ENCODE measurements at places on chromosomes 3 and 15.

DNA sequence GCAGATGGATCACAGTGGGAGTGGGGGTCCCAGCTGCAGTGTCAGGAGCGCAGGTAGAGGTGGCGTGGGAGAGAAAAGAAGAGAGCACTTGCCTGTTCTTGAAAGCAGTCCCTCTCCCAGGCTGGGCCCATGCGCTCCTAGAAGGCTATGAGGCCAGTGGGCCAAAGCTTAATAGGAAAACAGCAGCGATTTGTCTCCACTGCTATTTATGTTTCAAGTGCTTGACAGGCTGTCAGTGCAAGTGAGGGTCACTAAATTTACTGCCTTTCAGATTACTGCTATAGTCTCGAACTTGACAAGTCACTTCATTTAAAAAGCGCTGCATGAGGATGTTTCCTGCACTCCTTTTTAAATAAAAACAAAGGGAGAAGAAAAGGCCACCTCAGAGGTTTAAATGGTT is 239.5 kb downstream of the GAP43 start:
- no peak for DNase-seq
- no peaks in the 10 kb centered on the region for H3K4me1 ChIP-seq
- H3K36me3 ChIP-seq, result no peaks in the 10 kb centered on the region
- H3K27me3 ChIP-seq, result no peaks in the 10 kb centered on the region
- H3K27ac ChIP-seq, result no peak overlapping the region

DNA sequence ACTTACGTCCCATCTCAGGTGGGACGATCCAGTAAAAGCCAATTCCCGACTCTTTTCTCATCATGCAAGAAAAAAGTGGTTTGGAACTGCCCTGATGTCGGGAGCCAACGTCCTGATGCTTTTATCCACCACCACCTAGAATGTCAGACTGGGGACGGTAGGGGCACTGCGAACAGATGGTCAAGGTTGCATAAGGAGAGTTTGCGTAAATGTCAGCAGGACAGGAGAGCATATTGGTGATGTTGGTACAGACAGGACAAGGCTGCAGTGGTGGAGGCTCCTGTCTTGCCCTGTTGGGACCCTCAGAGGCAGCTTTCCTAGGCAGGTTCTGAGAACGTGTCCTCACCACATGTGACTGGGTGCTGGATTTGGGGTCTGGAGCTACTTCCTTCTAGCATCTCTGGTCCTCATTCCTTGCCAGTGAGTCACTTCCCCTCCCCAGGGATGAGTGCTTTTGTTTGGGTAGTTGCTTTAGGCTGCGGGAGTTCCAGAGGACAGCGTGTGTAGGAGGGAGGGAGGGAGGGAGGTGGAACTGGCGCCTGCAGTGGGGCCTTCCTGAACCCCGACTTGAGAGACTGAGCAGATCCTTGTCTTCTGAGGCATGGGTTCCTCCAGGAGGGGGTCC is 21.0 kb downstream of the THSD4 start:
- H3K4me1 ChIP-seq, result no peaks in the 10 kb centered on the region
- H3K36me3 ChIP-seq, result no peaks in the 10 kb centered on the region
- no peak overlapping the region for H3K4me3 ChIP-seq
- DNase-seq, result no peak

DNA sequence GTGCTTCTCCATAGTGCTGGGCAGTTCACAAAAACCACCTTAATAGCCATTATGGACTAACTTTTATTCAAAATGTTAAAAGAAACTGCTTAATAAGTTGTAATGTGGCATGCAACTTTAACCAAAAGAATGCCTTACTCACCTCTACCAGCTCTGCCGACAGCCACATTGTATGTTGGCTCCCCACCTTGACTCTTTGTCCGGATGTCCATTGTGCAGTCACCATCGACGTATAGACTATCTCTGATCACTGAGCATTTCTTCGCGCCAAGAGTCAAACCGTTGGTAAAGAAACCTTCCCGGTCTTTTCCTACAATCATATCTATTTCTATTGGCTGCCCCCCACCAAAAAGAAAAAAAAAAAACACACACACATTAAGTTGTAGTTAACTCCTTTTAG is 2.5 kb downstream of the PFN2 start:
- DNase-seq, result no peak
- no peak overlapping the region for H3K4me3 ChIP-seq
- peaks cover 3% of the 10 kb centered on the region for H3K36me3 ChIP-seq
- peaks cover 10% of the 10 kb centered on the region for H3K27me3 ChIP-seq
- H3K4me1 ChIP-seq, result peaks cover 22% of the 10 kb centered on the region

DNA sequence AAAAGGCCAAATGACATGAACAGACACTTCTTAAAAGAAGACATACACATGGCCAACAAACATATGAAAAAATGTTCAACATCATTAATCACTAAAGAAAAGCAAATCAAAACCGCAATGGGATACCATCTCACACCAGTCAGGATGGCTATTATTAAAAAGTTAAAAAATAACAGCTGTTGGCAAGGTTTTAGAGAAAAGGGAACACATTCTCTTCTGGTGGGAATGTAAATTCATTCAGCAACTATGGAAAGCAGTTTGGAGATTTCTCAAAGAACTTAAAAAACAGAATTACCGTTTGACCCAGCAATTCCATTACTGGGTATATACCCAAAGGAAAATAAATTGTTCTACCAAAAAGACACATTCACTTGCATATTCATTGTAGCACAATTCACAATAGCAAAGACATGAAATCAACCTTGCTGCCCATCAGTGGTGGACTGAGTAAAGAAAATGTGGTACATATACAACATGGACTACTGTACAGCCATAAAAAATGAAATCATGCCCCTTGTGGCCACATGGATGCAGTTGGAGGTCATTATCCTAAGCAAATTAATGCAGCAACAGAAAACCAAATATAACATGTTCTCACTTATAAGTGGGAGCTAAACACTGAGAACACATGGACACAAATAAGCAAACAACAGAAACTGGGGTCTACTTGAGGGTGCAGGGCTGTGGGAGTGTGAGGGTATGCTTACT is 190.7 kb upstream of the MCTP2 start:
- H3K27me3 ChIP-seq, result no peaks in the 10 kb centered on the region
- DNase-seq, result no peak
- no peak overlapping the region for H3K4me3 ChIP-seq
- no peaks in the 10 kb centered on the region for H3K36me3 ChIP-seq
- no peaks in the 10 kb centered on the region for H3K4me1 ChIP-seq

- no peak overlapping the region for H3K27ac ChIP-seq
- H3K4me1 ChIP-seq, result no peaks in the 10 kb centered on the region
- H3K4me3 ChIP-seq, result no peak overlapping the region
- H3K27me3 ChIP-seq, result no peaks in the 10 kb centered on the region
- H3K36me3 ChIP-seq, result no peaks in the 10 kb centered on the region
These were observed 105.9 kb upstream of the KCNAB1 start for GRCh38 chr3:156014489-156014888.

DNA sequence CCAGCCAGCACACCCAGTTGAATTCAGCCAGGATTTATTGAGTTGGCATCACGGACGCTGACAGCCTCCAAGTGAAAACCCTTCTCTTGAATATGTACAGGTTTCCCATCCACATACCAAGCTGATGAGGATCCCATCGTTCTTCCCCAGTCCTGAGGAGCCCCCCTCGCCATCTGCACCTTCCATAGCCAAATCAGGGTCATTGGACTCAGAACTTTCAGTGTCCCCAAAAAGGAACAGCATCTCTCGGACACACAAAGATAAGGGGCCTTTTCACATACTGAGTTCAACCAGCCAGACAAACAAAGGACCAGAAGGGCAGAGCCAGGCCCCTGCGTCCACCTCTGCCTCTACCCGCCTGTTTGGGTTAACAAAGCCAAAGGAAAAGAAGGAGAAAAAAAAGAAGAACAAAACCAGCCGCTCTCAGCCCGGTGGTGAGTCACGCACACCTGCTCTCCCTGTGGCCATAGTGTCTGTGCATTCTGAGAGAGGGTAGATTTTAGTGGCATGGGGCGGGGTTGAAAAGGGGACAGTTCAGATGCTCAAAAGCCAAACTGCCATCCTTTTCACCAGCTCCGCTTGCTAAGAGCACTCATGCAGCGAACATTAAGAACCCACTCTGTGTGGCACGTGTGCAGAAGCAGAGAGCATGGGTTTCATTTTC is 51.2 kb downstream of the KLHL25 start:
- DNase-seq, result no peak
- H3K4me3 ChIP-seq, result no peak overlapping the region
- H3K36me3 ChIP-seq, result peaks cover 99% of the 10 kb centered on the region
- no peaks in the 10 kb centered on the region for H3K27me3 ChIP-seq
- H3K4me1 ChIP-seq, result peaks cover 1% of the 10 kb centered on the region
- no peak overlapping the region for H3K27ac ChIP-seq

DNA sequence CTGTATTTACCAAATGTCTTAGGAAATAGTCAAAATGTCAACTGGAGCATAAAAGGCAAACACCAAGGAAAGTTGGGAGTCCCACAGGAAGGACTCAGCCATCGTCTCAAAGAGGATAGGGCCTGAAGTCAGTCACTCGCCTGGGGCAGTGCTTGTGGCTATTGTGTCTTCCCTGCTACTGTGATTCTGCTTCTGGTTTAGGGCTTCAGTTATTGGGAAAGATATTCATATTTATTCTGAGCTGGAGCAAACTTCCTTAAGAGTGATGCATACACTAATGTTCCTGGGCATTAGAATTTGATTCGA is 118.1 kb downstream of the EDEM1 start:
- no peaks in the 10 kb centered on the region for H3K27me3 ChIP-seq
- H3K4me3 ChIP-seq, result no peak overlapping the region
- DNase-seq, result no peak
- no peak overlapping the region for H3K27ac ChIP-seq
- no peaks in the 10 kb centered on the region for H3K36me3 ChIP-seq
- no peaks in the 10 kb centered on the region for H3K4me1 ChIP-seq

- no peak for DNase-seq
- H3K27ac ChIP-seq, result no peak overlapping the region
- no peaks in the 10 kb centered on the region for H3K27me3 ChIP-seq
- H3K4me1 ChIP-seq, result peaks cover 13% of the 10 kb centered on the region
- peaks cover 100% of the 10 kb centered on the region for H3K36me3 ChIP-seq
These were observed 7.6 kb downstream of the ARPC4 start for GRCh38 chr3:9800529-9800928.

DNA sequence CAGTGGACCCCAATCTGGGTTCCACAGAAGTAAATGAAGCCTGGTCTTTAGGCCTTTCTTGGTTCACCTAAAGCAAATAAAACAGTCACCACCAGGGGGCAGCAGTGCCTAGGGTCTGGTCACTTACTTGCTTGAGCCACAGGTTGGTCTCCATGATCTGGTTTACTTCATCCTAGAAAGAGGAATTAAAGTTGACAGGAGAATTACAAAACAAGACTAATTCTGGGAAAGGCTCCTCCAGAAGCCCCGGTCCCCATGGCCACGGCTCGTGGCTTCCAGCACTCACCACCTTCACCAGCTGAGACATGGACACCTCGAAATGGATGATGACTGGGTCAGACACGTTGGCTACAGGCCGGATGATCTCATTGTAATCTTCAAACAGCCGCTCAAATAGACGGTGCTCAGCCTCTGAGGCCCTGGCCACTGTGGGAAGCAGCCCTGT is 2.3 kb downstream of the CHRNA3 start:
- DNase-seq, result peak; percentile 80
- no peak overlapping the region for H3K27ac ChIP-seq
- no peaks in the 10 kb centered on the region for H3K36me3 ChIP-seq
- peaks cover 15% of the 10 kb centered on the region for H3K4me1 ChIP-seq
- H3K4me3 ChIP-seq, result no peak overlapping the region
- H3K27me3 ChIP-seq, result peaks cover 49% of the 10 kb centered on the region

GRCh38 chr3:81291586-81291985 is 469.9 kb downstream of the GBE1 start:
- no peak overlapping the region for H3K27ac ChIP-seq
- H3K4me3 ChIP-seq, result no peak overlapping the region
- no peaks in the 10 kb centered on the region for H3K36me3 ChIP-seq
- DNase-seq, result no peak

DNA sequence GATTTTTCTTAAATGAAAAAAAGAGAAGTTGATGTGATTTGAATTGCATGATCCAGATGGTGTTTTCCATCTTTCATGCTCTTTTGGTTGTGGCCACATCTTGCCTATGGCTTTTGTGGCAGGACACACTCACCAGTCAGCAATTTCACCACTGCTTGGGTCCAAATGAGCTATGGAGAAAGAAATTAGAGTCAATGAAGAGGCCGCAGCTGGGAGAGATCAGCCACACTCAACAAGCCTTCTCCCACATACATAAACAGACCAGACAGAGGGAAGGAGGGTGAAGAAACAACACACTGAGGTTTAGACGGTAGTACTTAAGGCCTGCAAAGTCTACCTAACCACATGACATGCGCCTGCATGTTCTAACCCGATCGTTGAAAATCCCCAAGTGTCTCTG is 110.7 kb upstream of the CDIN1 start:
- H3K4me1 ChIP-seq, result no peaks in the 10 kb centered on the region
- H3K27ac ChIP-seq, result no peak overlapping the region
- peak; percentile 50 for DNase-seq
- no peaks in the 10 kb centered on the region for H3K27me3 ChIP-seq

DNA sequence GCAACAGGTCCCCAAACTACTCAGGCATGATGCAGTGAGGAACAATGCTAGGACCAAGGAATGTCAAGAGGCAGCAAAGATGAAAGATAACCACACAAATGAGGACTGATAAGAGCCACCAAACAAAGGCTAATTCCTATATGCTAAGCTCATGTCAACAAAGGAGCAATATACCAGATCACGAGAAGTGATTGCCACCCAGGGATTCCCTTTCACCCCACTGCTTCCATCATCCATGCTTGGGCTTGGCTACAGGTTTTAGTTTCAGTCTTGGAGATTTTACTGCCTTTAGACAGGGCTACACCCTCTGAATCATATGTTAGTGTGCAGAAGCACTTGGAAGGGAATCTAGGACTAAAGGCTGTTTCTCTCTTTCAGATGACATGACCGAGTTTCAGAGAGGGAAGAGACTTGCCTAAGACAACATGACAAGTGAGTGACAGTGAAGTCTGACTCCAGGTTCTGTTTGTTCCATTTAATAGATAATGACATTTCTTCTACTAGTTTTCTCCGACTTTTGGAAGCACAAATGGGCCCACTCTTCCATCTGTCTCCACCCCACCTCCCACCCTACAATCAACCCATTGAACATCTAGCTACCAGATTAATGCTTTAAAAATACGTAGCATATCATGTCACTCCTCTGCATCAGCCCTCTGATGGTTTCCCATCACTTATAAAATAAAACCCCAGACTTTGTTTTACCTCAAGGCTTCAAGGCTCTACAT is 173.5 kb upstream of the LRRN1 start:
- no peaks in the 10 kb centered on the region for H3K36me3 ChIP-seq
- H3K27ac ChIP-seq, result no peak overlapping the region
- DNase-seq, result no peak
- no peak overlapping the region for H3K4me3 ChIP-seq
- no peaks in the 10 kb centered on the region for H3K27me3 ChIP-seq

DNA sequence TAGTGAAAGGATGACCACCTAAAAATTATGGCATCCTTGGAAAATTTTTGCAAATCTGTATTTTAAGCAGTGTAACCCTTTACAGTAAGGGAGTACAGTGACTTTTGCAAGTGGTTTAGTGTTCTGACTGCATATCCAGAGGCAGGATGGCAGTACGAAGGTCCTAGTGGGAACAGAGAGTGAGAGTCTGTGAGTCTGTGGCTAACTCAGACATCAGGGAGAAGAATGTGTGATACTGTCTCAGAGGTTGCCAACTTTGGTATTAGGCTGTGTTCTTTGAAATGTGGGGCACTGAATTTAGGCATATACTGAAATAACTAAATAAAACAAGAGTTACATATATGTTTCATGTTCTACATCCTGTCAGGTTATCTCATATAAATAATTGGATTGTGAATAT is 25.7 kb downstream of the PRKCI start:
- H3K4me1 ChIP-seq, result no peaks in the 10 kb centered on the region
- no peak overlapping the region for H3K4me3 ChIP-seq
- no peak overlapping the region for H3K27ac ChIP-seq
- no peak for DNase-seq

- H3K27ac ChIP-seq, result no peak overlapping the region
- no peaks in the 10 kb centered on the region for H3K36me3 ChIP-seq
- no peaks in the 10 kb centered on the region for H3K4me1 ChIP-seq
- no peak overlapping the region for H3K4me3 ChIP-seq
These were observed 53.0 kb upstream of the PCSK6 start for GRCh38 chr15:101542306-101543025.

Measured in lower lobe of right lung (tissue), 2 donors.